GM13976 (cell line): ENCODE measurements at places on chromosomes 1 and 21.

DNA sequence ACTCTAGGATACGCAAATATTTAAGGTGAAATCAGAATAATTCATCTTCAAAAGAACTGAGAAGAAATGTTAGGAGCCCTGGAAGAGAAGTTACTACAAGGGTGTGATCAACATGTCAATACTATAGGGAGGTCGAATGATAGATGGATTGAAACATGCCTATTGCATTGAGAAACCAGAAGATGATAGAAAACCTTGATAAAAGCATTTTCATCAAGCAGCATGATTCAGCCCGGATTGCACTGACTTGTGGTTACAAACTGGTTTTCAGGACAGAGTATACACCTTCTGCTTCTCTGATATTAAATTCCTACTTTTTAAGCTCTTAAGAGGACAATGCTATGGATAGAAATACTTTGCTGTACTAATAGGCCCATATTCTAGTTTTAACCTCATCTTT lies 164.2 kb downstream of the FMN2 start:
- DNase-seq, result no peak

DNA sequence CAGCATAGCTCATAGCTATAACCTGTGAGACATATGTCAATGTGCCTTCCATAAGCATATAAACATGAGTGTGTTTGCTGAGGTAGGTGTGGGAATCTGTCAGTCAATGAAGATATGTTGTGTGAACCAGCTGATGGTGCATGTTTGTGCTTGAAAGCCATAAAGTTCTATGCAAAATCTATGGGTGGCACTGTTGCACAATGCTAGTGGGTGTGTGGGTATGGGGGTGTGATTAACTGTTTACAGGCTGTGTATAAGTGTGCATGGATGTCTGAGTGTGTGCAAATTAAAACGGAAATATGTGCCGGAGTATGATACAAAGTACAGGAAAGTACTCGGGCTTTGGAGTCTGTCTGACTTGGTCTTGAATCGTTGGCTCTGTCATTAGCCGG lies 1.0 kb upstream of the ATP2B4 start:
- peak; percentile 70 for DNase-seq

DNA sequence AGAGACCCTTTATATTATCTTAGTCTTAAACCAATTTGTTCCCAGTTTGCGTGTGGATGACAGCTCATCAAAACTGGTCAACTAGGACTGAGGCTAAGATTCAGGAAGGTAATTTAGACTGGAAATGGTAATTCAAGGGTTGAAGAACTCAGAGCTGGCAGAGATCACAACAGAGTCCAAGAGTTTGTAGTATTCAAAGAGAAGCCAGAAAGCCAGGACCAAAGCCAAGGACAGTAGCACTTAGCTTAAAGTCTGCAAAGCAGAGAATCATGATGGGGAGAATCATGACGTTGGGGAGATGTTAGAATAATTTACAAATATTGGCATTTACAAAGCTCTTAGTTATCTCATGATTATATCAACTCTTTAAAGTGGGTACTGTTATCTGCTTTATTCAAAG lies 32.6 kb downstream of the RNF11 start:
- no peak for DNase-seq

DNA sequence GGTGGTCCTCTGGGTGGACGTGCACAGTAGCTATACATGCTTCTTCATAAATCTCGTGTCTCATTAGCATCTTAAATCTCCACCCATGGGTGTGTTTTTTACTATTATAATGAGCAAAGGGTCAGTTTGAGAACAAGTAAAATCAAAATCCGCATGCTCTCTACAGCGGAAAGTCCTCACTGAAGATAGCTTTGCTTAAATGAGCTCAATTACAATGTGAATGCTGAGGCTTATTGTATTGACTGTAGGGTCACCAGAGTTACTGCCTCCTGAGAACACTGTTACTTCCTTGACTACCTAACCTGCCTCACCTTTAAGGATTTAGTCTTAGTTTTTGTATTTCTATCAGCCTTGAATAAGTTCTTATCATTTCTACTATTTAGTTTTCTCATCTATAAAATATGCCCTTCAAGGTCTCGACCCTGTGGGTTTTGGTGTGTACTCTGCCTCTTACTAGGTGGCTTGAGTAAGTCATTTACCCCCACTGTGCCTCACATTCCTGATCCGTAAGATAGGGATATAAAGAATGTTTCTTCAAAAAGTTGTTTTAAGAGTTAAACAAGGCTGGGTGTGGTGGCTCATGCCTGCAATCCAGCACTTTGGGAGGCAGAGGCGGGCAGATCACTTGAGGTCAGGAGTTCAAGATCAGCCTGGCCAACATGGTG lies 7.9 kb downstream of the SLAMF7 start:
- no peak for DNase-seq

DNA sequence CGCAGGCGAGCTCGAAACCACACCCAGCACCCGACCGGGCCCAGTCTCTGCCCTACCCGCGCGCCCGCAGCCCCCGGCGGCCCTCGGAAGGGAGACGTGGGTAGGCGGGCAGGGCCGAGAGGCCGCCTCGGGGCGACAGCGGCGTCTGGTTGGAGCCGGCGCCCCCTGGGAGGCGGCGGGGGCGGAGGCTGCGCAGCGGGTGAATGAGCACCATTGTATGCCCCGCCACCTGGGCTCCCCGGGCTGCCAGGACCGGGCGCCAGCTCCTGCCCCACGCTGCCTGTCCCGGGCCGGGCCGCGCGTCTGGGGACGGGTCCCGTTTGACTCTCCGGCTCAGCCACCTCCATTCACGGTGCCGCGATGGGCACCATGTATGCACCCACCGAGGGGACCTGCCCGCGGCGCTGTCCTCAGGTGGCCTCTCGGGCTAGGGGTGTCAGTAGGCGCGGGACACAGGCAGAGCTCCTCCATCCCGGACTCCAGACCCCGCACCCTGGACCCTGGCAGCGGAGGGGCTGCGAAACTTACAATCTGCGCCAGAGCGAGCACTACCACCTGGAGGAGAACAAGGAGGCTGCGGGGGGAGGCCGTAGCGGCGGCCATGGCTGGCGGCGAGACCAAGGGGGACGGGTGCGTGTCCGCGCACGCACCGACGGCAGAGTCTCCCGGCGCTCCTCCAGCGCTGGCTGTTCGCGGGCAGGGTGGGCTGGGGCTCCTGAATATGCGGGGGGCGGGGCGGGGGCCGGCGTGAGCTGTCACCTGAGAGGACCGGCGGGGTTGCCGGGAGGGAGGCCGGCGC lies at the start of gene COL9A2:
TSS of gene COL9A2 (minus strand) at position 692 of the 799 bp plus-strand sequence. CDS start at position 603, 89 bp downstream.
- DNase-seq, result peak; percentile 77

DNA sequence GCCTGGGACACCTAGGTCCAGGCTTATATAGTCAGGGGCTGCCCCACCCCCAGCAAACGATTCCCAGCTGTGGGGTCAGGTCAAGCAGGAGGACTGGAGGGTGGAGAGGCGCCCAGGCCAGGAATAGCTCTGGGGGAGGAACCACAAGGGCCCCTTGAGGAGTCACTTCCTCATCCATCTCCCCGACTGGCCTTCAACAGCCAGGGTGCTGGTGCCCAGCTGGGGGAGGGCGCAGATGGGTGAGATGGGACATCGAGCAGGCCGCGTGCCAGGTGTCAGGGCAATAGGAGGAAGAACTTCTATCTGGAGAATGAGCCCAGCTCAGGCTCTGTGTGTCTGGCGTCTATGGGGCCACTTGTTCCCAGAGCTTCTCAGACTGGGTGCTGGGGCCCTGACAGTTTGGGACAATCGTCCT lies 208 bp upstream of the MYBPH start:
- no peak for DNase-seq

GRCh38 chr1:162626094-162626493 lies 6.2 kb upstream of the DDR2 start:
- DNase-seq, result no peak

DNA sequence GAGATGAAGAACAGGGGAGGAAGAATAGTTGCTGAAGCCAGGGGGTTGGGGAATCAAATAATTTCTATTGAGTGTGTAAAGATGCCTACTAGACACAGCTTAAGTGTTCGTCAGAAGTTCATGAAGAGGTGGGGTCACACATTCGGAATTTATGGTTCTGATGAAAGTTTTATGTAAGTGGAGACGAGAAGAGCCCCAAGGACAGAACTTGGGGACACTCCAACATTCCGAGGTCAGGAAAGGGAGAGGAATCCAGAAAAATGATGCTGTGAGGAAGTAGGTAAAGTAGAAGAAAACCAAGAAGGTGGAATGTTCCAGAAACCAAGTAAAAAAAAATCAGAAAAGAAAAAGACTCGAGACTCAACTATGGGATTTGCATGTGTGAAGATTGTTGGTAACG lies 272.5 kb downstream of the SIPA1L2 start:
- DNase-seq, result no peak

DNA sequence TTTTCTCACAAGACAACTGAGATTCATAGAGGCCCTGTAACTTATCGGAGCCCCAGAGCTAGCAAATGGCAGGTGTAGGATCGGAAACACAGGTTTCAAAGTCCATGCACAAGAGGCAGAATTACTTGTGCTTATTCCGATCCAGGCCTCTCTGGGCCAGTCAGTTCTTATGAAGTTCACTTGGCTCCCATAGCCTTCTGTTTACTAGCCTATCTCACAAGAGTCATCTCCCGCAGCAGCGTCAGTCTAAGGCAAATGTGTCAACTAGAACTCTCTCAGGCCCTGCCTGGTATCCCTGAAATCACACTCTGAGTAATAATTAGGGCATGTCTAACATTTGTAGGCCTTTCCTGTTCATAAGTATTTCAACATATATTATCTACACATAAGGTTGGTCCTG lies 43.3 kb downstream of the PHC2 start:
- DNase-seq, result no peak

GRCh38 chr1:84705513-84705912 lies 15.3 kb upstream of the SSX2IP start:
- no peak for DNase-seq

GRCh38 chr1:214584805-214585766 lies 17.9 kb upstream of the CENPF start:
- DNase-seq, result no peak

DNA sequence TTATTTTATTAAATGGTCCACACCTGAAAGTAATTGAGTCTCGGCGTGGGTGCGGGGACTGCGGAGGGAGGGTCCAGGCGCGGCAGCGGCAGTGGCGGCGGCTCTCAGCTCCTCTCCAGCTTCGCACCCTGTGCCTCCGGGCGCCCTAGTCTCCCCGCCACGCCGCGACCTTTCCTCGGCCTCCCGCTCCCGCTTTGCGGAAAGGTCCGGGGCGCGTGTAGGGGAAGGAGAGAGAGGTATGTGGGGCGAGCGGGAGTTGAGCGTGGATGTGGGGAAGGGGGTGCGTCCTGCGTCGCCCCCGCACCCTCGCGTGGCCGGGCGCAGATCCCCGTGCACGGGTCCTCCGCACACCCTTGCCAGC lies 13.4 kb upstream of the ALX3 start:
- DNase-seq, result no peak

- no peak for DNase-seq
Measured at GRCh38 chr1:31837451-31838158, 21.8 kb upstream of the SPOCD1 start.

DNA sequence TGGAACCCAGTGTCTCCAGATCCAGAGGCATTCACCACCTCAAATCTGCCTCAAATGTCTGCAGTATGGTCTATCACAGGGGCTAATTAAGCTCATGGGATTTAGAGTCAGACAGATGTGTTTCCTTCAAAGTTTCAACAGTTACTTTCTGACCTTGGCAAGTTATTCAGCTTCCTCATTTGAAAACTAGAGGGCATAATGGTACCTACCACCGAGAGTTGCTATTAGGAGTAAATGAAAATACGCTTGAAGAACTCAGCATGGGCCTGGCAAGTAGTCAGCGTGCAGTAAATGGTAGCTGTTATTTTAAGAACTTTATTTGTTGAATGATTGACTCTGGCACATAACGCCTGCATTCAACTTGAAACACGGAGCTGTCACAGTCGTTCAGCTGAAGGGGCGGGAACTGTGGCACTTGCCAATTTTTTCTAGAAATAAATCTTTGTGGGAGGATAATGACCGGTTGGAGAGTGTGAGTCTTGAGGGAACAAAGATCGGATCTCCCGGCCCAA lies 1.2 kb upstream of the CAP1 start:
- DNase-seq, result no peak

GRCh38 chr1:17009706-17010105 lies 2.0 kb downstream of the ATP13A2 start:
- peak; percentile 31 for DNase-seq

DNA sequence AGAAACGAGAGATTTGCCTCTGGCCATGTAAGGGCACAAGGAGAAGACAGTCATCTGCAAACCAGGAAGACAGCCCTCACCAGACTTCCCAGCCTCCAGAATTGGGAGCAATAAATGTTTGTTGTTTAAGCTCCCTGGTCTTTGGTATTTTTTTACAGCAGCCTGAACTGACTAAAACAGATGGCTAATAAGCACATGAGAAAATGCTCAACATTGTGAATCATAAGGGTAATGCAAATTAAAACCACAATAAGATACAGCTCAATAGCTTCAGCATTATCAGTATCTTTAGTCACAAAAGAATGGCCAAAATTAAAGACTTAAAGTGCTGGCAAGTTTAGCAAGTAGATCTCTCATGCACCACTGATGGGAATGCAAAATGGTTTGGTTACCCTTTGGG lies 11.7 kb downstream of the UBE2G2 start:
- no peak for DNase-seq

DNA sequence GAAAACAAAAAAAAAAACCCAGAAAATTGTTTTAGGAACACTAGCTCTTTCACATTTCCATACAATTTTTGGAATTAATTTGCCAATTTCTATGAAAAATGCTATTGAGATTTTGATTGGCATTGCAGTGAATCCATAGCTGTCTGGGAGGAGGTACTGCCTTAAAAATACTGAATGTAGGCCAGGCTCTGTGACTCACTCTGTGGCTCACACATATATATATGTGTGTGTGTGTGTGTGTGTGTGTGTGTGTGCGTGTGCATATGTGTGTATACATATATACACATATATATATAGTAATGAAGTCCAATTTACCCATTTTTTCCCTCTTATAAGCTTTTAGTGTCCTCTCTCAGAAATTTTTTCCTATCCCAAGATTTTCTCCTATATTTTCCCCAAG lies 214.2 kb upstream of the DMRTA2 start:
- DNase-seq, result no peak

DNA sequence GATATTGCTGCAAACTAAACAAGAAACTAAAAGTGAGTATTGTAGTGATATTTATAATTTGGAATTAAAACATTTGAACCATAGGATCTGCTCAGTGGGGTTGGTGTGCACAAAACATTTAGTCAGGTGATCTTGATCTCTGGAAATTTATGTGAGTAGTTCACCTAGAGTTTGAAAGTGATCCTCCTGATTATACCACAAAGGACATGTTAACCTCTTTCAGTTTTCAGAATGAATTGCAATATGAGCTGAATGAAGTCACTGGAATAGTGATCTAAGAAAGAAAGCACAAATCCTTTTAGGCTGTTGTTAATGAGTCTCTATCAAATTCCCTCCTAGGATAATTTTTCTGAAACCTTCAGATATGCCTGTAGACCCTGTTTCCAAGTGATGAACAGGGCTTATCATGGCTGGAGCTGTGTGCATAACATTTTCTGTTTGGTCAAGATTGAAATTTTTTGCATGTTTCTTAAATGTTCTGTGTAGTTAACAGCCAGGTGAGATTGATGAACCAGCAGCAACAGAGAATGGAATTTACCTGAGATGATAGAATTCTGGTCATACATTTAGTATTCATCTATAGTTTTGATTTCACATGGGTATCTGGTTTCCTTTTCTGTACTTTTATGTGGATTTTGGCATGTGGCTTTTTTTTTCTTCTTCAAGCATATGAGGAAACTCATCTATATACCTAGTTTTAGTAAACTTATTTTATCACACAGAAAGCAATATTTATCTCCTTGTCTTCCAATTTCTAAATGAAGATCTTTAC lies 25.5 kb downstream of the CDC14A start:
- DNase-seq, result peak; percentile 54

- DNase-seq, result no peak
Measured at GRCh38 chr1:14851760-14852159, 253.3 kb downstream of the KAZN start.
